Caudate nucleus (tissue), 63 donors: ENCODE measurements at places on chromosomes 5 and 9.

- no peak for DNase-seq
Observed at GRCh38 chr5:147786142-147786541, 3.6 kb upstream of the JAKMIP2 start.

- no peak for DNase-seq
Observed at GRCh38 chr9:34185778-34186551, 7.1 kb downstream of the UBAP1 start.

DNA sequence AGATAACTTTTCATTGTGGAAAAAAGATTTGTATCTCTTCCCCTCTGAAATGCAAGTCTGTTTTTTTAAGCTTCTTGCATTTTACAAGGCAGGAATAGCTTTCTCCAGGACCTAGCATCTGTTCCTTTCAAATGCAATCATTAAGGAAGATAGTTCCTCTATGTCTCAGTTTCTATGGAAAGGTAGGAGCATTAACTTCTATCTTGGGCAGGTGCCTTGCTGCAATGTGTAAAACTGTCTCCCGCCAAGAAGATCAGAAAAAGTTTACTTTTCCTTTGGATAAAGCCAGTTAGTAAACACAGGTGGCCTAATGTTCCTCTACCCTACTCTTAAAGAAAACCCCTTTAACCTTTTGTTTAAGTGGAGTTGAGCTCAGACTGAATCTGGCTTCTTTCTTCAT, 560.6 kb upstream of the CYLC2 start:
- DNase-seq, result no peak

DNA sequence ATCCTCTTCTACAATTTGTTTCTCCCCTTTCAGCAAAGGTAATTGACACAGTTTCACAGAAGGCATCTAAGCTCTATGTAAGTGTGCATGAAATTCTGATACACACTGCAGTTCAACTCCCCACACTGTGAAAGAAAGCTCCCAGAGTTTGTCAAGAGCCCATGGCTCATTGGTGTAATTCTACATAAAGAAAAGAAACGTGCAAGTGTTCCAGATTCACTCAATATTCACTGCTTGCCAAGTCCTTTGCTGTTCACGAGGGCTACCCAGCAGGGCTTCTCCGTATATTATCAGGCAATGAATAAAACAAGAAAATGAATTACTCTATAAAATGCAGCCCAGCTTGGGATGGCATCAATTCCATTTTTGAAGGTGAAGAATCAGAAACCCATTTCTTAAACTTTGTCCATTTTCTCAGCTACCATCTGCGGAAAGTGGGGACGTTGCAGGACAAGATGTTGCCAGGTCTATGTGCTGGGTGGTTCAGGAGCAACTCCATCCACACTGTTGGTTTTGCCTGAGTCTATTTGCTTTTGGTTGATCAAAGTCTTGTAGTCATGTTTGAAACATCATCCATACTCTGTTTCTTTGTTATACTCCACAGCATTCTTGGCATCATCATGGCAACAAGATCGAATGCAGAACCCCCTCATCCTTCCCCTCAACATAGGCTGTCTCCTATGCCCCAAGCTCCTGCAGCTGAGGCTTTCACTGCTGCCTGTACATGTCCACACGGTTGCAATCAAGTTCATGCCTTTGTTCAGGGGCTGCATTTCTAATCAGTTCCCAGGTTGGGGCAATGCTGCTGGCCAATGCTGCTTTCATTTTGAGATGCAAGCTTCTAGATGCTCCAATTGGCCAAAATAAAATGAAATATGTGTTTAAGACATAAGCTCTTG, 301.8 kb downstream of the MED10 start:
- DNase-seq, result no peak
